ENCODE measurements at places on chromosomes 11 and 22.

GRCh38 chr11:124740277-124740882 is 638 bp downstream of the NRGN start:
- peak; percentile 40 for DNase-seq

GRCh38 chr11:32374261-32374711 is 61.1 kb downstream of the WT1 start:
- no peak for DNase-seq

DNA sequence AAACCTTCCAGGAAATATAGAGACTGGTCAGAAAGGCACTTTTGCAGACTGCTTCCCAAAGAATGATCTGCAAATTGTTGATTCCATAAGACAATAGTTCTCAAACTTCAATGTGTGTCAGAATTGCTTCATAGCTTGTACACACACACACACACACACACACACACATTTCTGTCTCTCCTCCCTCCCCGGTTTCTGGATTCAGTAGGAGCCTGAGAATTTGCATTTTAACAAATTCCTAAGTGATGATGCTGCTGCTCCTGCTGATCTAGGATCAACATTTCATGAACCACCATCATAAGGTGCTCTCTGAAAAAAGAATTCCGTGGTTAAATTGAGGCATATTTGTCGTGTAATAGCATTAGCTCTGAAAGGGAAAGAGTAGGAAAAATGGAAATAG is 35.3 kb upstream of the FZD4 start:
- DNase-seq = no peak

- no peak for DNase-seq
Measured at GRCh38 chr22:21642584-21643448, 714 bp downstream of the SDF2L1 start.

GRCh38 chr11:75839851-75840250 is 24.8 kb downstream of the UVRAG start:
- DNase-seq = no peak

Measured in stimulated activated CD4-positive, alpha-beta T cell treated with anti-CD3 and anti-CD28 coated beads, Interleukin-15, amount 100 ng/mL, for 1 hour (primary cell).